ENCODE measurements at places on chromosomes 4 and X.

- no peak for DNase-seq
Observed at GRCh38 chr4:179530958-179531357, 2088.7 kb upstream of the AGA start.

DNA sequence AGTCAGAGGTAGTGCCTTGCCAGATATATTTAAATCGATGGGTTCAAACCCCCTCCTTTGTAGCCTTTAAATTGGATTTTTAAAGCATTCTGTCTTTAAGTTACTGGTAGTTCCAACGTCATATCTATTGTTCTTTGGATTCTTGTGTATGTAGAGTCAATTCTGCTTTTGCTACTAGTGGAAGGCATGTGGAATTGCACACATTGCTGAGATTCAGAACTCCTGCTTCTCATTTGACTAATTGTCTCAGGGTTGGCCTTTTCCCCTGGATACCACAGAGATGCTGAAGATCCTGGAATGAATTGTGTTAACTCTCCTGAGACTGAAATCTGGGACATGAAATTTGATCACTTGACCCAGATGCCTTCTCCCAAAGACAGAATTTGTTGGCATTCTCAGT is 328.3 kb upstream of the RPS6KA3 start:
- DNase-seq = no peak

DNA sequence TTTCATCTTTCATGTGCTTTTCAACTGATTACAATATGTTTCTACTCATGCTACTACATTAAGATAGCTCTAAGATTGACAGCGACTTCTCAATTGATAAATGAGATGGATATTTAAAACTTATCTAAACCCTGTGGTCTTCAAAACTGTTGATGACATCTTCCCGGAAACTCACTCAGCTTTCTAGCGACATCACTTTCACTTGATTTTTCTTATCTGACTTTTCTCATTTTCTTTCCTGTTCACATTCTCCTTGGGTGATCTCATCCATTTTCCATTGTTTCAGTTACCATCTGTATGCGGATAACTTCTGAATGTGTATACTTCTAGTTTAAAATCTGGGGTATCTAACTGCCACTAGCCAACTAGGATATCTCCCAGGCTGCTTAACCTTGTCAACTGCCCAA is 3.1 kb downstream of the POLR2B start:
- DNase-seq = no peak

- DNase-seq = no peak
Observed at GRCh38 chr4:76212851-76213414, 691 bp downstream of the SCARB2 start.

GRCh38 chr4:51840781-51841180 is 2.2 kb upstream of the DCUN1D4 start:
- no peak for DNase-seq

- no peak for DNase-seq
Observed at GRCh38 chrX:122188751-122189150, 995.3 kb upstream of the GRIA3 start.

GRCh38 chr4:7584098-7584497 is 149.4 kb upstream of the PSAPL1 start:
- DNase-seq = no peak

- DNase-seq = no peak
Observed at GRCh38 chrX:86039625-86040568, 7.5 kb downstream of the CHM start.

GRCh38 chrX:23670528-23670927 is 3.2 kb downstream of the PRDX4 start:
- no peak for DNase-seq

GRCh38 chrX:23271026-23271425 is 63.6 kb upstream of the PTCHD1 start:
- no peak for DNase-seq

All from NCI-H1694 treated with DMSO at 0.1 percent for 48 hours (cell line).